ENCODE measurements at places on chromosomes 12 and 14.
A peak's percentile ranks its signal among the peaks of the same experiment; 100 is the strongest.

DNA sequence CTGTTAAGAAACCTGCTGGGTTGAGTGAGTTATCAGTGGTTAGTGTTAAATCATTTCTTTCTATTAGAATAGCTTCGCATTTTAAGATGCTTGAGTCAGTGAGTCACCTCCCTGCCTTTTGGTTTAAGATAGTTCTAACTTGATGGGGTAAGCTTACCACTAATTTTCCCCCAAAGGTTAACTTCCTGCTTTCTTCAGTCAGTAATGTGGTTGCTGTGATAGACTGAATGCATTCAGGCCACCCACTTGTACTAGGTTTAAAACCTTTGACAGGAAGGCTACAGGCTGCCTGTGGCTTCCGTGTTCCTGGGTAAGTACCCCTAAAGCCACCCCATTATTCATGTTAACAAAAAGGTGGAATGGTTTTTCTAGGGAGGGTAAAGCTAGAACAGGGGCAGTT is 25.3 kb downstream of the CLEC2A start:
- peak; percentile 53 for DNase-seq

- no peak for DNase-seq
Measured at GRCh38 chr12:27869567-27869966, 89.5 kb upstream of the MANSC4 start.

DNA sequence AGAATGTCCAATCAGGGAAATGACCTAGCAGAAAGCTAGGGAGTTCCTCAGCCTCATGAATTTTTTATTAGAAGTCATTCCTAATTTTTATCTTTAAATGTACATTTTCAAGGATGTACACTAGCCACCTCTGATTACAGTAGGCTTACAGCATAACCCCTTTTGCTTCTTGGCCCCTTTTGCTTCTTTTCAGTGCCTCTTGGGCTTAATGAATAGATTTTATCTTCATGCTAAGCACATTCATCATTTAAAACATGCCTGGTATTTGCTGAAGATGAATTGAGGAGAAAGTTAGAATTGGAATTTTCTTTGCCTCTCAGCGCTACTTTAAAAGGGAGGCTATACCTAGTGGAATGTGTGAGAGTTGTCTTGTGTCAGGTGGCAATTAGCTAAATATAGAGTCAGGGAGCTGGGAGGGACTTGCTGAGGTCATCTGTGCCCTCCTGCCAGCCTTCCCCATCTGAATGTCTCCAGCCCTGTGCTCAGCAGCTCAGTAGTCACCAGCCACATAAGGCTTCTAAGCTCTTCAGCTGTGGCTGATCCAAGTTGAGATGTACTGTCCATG is 132.1 kb downstream of the SAMD4A start:
- DNase-seq, result no peak

DNA sequence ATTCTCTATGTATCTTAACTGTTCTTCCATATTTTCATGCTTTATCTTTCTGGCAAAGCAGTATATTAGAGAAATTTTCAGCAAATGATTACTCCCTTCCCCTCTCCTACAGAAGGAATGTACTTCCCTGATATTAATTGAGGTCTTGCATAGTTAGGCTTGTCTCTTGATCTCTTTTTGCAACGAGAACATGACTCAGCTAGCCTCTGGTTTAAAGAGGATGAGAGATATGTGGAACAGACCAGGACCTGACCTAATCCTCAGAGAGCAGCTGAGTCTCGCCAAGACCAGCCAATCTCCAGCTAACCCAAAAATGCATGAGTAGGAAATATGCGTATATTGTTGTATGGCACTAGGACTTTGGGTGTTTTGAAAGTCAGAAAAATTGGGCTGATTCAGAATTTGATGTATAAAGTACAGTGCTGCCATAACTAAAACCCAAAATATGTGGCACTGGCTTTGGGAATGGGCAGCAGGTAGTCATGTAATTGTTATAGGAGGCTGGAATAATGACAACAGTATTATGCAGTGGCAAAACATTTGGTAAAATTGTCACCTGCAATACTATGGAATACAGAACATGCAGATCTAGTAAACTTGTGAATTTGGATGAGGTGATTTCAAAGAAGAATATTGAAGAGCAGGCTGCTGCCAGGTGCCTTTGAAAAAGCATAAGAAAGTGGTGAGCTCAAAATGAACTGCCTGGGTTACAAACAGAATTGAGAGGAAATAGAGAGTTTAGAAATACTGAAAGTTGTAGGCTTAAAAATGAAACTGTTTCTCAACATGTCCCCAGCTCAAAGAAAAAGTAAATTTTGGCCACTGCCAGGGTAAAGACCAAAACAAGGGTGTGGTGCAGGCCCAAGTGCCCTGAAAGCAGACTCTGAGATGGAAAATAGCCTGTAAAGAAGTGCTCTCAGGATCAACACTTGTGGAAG is 9.3 kb upstream of the USP15 start:
- DNase-seq, result no peak

GRCh38 chr12:123989168-123989567 is 16.2 kb downstream of the ZNF664 start:
- no peak for DNase-seq

DNA sequence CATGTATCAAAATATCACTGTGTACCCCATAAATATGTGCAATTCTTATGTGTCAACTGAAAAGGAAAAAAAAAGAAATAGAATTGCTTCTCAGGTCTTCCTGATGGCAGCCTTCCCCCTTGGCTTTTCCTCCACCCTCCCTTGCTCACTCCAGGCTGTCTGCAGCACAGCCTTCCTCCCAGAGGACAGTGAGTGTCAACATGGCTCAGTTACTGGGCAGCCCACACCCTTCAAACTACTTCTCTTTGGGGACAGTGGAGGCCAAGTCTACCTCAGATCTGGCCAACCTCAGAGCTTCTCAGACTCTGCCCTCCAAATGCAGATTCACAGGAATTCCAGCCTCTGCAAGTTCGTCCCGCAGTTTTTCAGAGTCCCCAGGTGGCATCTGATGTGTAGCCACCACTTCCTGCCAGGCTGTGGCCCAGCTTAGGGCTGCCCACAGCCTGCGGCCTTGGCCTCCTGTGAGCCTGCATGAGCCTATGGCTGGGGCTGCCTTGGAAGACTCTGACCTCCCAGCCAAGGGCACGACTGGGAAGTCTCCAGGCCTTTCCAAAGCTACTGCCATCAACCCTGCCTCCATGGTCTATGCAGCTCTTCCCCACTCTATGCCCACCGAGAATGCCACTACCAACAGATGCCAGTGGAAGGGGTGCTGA is 148.0 kb upstream of the PWP1 start:
- no peak for DNase-seq

GRCh38 chr14:78335531-78335930 is 165.4 kb downstream of the NRXN3 start:
- DNase-seq, result no peak

- DNase-seq, result no peak
Measured at GRCh38 chr12:71760471-71760870, 5.8 kb downstream of the RAB21 start.

DNA sequence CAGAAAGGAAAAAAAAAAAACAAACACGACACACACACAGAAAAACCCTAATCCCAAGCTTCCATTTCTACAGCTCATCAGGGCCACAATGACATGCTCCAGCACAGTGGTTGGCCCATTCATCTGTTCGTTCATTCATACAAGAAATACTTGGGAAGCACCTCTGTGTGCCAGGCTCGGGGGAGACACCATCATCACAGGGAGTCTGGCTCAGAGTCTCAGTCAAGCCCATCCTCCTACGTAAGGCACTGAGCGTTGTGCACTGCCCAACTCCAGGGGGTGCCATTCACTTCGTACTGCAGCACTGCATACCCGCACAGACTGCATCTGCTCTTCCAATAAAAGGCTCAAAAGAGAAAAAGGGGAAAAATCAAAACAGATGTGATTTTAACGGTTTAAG is 15.3 kb downstream of the VPS37B start:
- no peak for DNase-seq

- DNase-seq, result no peak
Measured at GRCh38 chr12:54164387-54165145, 24.2 kb downstream of the SMUG1 start.

Data from central memory CD4-positive, alpha-beta T cell (primary cell).